ENCODE measurements at places on chromosomes 13 and 19. TPM values are rescaled to one million over a fixed set of nuclear protein-coding genes. Genes with fewer than 3 reads are reported as not detected.
A peak's percentile ranks its signal among the peaks of the same experiment; 100 is the strongest.

DNA sequence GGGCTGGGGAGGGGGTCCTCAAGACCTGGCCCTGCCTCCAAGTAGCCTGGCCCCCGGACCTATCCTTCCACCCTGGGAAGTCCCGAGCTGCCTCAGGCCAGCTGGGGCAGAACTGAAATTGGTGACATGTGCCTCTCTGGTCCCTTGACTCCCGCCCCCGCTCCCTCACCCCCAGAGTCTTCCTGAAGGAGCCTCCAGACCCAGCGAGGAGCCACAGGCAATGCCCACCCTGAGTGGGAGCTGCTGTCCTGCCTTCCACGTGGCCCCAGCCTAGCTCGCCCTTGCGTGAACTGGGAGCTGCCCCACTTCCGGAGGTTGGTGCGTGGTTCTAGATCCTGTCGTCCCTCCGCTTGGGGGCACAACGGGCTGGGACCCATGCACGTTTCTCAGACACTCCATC is 34.6 kb downstream of the CEBPA start:
- no peaks in the 10 kb centered on the region for H3K36me3 ChIP-seq
- DNase-seq = no peak
- no peaks in the 10 kb centered on the region for H3K27me3 ChIP-seq
- no peak overlapping the region for H3K27ac ChIP-seq

GRCh38 chr19:35715981-35716800 is 1.6 kb upstream of the KMT2B start:
- no peaks in the 10 kb centered on the region for H3K27me3 ChIP-seq
- peaks cover 5% of the 10 kb centered on the region for H3K36me3 ChIP-seq
- H3K27ac ChIP-seq = peak overlapping the region; percentile 85

GRCh38 chr19:8269724-8270123 is 38.4 kb downstream of the CD320 start:
- H3K27me3 ChIP-seq = no peaks in the 10 kb centered on the region
- peaks cover 13% of the 10 kb centered on the region for H3K4me1 ChIP-seq
- H3K27ac ChIP-seq = no peak overlapping the region
- no peaks in the 10 kb centered on the region for H3K36me3 ChIP-seq

DNA sequence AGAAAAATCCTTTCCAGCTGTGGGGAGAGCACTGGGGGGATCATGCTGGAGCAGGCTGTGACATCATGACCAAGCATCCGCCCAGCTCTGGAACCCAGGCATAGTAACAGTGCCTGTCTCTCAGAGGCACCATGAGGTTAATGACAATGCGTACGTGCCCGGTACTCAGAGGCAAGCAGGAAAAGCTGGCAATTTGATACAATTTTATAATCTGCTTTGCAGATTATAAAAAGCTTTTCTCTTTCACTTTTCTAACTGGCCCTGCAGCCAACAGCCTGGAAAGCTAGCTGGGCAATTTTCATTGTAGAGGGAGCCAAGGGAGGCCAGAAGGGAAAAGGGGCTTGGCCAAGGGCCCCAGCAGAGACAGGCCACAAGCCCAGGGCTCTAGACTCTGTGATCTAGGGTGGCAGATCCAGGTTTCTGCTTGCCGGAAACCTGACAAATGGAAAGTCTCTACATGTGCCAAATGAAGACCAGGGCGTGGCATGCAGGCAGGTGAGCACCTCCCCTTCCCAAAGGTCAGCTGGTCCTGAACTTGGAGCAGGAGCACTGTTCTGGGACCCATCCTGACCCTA is 22.7 kb downstream of the VRK3 start:
- H3K4me3 ChIP-seq = no peak overlapping the region
- peaks cover 37% of the 10 kb centered on the region for H3K4me1 ChIP-seq
- peaks cover 25% of the 10 kb centered on the region for H3K36me3 ChIP-seq

DNA sequence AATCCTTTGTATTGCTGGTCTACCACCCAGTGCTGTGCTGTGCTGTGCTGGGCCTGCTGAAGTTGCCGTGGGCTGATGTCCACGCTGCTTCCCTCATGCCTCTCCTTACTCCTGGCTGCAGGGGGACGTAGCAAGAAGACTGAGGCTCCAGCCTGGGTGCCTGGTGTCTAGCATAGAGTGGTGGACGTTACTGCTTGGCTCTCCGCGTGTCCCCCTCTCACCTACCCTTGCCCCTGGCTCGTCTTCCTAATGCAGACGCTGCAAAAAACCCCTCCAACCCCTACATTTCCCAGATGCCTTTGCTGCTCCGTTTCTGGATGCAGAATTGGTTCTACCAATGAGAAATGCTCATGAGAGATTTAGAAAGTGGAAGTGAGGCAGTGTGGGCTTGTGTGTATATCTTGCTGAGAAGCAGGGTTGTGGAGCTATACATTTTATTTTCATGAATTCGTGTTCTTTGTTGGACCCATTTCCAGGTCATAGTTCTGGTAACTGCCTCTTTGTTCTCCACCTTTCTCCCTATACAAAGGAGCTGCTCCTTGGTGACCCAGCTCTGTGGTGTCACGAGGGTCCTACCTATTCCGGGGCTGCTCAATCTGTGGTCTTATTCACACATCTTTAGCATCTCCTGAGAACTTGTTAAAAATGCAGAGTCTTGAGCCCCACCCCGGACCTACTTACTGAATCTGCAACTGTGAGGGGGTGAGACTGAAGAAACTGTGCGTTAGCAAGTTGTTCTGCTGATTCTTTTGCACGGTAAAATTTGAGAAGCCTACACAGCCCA is 7.9 kb upstream of the DENND1C start:
- no peaks in the 10 kb centered on the region for H3K4me1 ChIP-seq
- H3K4me3 ChIP-seq = no peak overlapping the region
- no peak for DNase-seq
- H3K36me3 ChIP-seq = no peaks in the 10 kb centered on the region
- H3K27me3 ChIP-seq = no peaks in the 10 kb centered on the region
- H3K27ac ChIP-seq = no peak overlapping the region

DNA sequence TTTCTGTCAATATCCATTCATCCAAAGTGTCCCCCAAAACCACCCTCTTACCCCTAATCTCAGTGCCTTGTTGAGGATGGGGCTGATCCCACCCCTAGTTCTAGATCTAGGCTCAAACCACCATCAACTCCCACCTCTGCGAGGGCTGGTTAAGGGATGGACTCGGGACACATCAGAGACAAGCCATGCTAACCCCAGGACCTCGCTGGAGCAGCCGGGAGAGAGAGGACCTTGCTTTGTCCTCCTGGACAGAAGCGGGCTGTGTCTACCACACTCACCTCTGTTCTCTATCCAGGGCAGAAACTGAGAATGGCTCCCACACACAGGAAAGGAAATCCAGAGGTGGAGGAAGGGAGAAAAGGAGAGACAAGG is 90.8 kb upstream of the UQCRFS1 start:
- H3K27ac ChIP-seq = no peak overlapping the region
- H3K36me3 ChIP-seq = no peaks in the 10 kb centered on the region
- DNase-seq = no peak
- no peak overlapping the region for H3K4me3 ChIP-seq
- no peaks in the 10 kb centered on the region for H3K4me1 ChIP-seq
- peaks cover 57% of the 10 kb centered on the region for H3K27me3 ChIP-seq

DNA sequence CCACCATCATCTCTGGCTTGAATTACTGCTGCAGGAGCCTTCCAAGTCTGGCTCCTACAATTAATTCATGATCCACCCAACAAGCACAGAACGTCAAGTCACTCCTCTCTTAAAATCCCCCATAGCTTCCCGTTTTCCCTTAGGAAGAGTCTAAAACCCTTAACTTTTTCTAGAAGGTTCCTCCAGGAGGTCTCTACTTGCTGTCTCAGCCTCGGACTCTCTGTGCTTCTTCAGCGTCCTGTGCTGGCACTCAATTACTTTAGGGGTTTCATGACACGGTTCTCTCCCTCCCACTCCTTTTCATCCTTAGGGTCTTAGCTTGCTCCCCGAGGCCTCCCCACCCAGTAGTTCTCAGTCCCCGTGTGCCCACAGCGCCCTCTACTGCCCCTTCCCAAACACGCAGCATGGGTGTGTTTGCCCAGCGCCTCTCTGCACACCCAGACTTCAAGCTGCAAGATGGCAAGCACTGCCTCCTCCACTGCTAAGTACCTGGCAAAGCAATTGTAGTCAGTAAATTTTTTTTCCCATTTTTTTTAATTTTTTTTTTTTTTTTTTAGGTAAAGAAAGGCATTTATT is 25.8 kb upstream of the MAP3K10 start:
- no peak overlapping the region for H3K27ac ChIP-seq
- H3K27me3 ChIP-seq = no peaks in the 10 kb centered on the region
- DNase-seq = peak; percentile 44
- no peak overlapping the region for H3K4me3 ChIP-seq
- H3K36me3 ChIP-seq = no peaks in the 10 kb centered on the region

Gene MUC16
- 0.12 TPM for total RNA-seq

Gene ZNF835
- not detected for total RNA-seq

Gene PALM
- 43.7 TPM for total RNA-seq

Gene ITGBL1
- 0.66 TPM for total RNA-seq

Gene DNAAF3
- 52.8 TPM for total RNA-seq
